Suppressor macrophage treated with lipopolysaccharide for 4 hours (primary cell): ENCODE measurements at places on chromosomes 3 and 15.

DNA sequence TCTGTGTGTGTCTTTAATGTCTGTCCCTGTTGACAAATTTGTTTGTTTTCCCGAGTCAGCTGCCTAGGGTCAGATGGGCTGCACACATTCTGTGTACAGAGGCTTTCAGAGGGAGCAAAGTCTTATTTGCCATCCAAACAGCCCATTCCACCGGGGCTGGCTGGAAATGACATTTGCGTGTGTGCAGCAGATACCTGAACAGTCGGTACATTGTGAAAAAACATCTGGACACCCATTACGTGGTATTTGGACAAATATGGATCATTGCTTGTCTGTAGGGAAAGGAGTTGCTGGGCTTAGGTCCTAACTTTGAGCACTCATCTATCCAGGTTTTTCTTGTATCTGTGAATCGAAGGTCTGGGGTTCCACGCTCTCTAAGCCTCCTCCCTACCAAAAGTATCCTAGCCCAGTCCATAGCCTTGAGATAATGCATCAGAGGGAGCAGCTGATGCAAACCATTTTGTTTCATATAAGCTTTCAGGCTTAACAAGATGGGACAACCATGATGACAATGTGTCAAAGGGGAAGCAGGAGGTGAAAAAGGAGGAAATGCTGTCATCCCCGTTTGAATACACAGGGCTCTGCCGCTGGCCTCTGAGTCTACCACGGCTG lies 22.2 kb upstream of the CMTM8 start:
- peak; percentile 26 for DNase-seq

DNA sequence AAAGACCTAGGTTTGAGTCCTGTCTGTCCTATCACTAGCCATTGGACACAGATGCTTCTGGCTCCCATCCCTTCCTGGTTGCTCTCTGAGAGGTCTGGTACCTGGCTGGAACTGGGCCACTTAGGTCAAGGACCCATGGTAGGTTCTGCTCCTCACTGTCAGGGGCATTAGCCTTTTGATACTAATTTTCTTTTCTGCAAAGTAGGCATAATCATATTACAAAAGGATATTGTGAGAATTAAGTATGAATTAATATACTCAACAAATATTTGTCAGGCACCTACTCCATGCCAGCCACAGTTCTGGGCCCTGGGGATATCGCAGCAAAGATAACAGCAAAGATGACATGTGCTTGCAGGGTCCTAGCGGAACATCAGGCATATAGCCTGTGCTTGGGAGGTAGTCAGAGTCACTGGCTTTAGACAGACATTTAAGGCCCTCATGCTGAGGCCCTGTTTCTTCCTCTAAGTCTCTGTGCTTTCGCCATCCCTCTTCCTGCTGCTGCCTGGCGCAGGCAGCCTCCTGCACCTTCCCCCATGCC lies 25.6 kb upstream of the LCTL start:
- DNase-seq: no peak

DNA sequence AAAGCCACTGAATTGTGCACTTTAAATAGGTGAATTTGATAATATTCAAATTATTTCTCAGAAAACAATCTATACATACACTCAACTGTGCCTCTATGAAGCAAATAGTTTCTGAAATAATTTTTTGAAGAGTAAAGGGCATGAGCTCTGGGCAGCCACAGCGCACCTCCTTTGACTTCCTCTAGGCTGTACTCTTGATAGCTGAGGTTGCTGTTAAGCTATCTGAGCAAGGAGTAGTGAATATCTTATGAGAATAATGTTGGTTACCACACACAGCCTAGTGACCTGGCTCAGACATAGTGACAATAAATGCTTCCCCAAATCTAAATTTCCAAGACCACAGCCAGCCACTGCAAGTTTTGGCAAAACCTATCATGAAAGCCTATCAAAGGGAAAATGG lies 11.6 kb upstream of the SEC61A1 start:
- DNase-seq: no peak

DNA sequence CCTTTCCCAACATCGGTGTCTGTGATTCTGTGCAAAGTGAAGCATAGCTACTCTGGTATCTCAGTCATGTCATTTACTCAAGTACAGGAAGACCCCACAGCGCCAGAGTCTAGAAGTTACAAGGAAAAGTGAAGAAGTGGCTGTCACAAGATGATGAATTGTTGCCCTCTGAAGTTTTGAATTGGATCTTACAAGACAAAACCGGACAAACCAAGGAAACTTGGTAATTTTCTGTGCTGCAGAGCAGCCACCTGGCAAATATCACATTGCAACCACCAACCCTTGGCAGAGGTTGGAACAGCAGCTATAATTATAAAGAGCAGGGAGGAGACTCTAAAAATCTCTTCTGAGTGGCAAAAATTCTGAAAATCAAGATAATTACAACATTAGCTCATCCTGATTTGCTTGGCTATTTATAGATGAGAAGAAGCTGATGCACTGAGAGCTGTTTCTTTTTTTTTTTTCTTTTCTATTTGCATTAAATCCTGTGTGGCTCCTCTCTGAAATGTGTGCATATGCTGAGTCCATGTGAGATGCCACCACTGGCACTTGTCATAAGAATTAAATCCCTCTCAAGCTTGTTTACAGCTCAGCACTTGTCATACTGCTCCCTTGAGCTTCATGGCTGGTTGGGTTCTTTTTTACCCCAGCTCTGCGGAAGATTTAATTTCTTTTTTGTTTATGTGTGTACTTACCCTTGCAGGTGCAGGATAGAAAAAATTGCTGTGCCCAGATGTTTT lies 68.0 kb upstream of the MNS1 start:
- DNase-seq: no peak

DNA sequence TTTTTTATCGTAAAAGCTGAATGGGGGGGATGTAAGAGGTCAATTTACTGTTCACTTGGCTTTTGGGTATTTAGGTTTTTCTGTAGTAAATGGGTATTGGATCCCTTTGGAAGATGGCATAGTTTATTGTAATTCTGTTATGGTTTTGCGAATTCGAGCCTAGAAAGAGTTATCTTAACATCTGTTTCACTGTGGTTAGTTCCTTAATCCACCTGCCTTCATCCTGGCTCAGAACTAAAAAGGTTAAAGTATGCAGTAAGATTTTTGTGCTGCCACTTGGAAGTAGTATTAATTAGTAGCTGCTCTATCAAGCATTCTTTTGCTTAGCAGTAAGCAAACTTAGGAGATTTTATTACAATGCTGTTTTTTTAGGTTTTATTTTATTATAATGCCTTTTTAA lies 62.4 kb downstream of the ARIH1 start:
- no peak for DNase-seq

DNA sequence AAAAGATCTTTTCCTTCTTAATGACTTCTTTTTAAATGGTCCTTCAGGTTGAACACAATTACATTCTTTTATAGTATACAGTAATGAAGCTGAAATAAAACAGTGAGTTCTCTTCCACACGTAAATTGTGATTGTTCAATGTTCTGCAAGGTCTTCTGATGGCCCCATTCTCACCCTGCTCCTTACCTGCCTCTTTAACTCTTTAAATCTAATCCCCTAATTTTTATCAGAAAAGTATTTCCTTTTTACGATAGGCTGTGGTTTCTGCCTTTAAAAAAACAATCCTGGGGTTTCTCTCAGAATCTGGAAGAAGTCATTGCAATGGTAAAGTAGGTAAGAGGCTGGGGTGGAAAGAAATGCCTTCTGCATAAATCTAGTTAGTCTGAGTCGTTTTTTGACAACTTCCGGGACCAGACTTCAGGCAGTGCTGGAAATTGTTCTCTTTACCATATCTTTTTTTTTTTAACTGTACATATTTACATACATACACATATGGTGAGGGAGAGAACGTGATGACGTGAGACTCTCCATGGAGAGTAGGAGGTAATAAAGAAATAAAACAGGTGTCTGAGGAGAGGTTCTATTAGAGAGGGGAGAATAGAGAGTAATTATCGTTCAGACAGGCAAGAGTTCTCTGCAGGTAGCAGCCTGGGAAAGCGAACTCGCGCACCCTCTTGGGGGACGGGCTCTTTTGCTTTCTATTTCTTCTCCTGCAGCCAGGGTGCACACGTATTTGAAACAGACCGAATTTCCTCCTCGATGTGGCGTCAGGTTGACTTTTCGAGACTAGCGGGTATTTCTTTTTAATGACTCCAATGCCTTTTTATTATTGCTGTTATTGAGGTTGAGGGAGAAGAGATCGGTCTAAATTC lies at the start of gene SIDT1:
Gene SIDT1 (plus strand): TSS at position 730 of the 872 bp plus-strand sequence. CDS start 467 bp downstream, outside the sequence.
- peak; percentile 27 for DNase-seq

- DNase-seq: no peak
These were observed 419.8 kb upstream of the TPM1 start for GRCh38 chr15:62622775-62623174.

GRCh38 chr15:50425219-50425618 lies 1.0 kb downstream of the USP8 start:
- peak; percentile 27 for DNase-seq

DNA sequence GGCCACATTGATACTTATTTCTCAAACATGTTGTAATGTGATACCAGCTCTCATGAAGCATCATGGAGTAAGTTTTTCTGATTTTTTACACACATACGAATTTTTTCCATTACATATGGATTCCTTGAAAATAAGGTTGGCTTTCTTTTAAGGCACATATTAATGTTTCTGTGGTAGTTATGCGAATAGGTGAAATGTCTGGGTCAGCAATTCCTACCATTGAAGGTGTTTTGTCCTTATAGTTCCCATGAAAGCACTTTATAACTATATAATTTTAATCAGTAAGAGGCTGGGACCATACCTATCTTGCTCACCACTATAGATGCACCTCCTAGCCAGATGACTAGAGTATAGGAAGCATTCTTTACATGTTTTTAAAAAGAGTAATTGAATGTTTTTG lies 33.0 kb downstream of the PHLDB2 start:
- DNase-seq: no peak

- DNase-seq: peak; percentile 46
These were observed 28.0 kb downstream of the RAD51 start for GRCh38 chr15:40722934-40723333.

GRCh38 chr3:70557976-70558375 lies 245.5 kb upstream of the MDFIC2 start:
- no peak for DNase-seq

GRCh38 chr3:53065841-53066480 lies 20.1 kb upstream of the SFMBT1 start:
- DNase-seq: no peak

GRCh38 chr15:77632534-77633133 lies at the start of gene LINGO1:
TSS of gene LINGO1 (minus strand) at chr15:77632912. CDS start at chr15:77632315, 597 bp downstream.
- no peak for DNase-seq

GRCh38 chr15:74956648-74957475 lies at the start of gene RPP25:
TSS of gene RPP25 (minus strand) at chr15:74956772. CDS start at chr15:74956583, 189 bp downstream.
- DNase-seq: peak; percentile 73

GRCh38 chr15:92273723-92274122 lies 120.0 kb upstream of the ST8SIA2 start:
- no peak for DNase-seq

GRCh38 chr3:18630295-18630694 lies 205.2 kb upstream of the SATB1 start:
- DNase-seq: peak; percentile 74

GRCh38 chr3:138112362-138112761 lies 3.0 kb downstream of the DZIP1L start:
- DNase-seq: no peak

DNA sequence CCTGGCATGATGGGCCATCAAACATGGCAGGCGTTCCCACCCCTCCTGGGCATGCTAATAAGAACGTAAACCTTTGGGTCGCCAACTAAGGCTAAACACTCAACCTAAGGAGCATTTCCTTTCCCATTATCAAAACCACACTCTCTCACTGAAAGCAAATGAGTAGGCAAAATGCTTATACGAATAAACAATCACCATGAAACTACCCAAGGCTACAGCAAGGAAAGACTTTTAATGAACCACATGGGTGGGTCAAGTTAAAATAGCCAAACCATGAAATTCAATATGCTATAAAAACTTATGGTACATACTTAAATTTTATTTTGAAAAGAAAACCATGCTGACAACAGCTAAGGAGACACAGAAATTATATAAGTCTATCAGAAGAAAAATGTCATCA lies 180.6 kb downstream of the OSBPL10 start:
- no peak for DNase-seq
